ENCODE measurements at places on chromosomes 11 and 22. TPM values are rescaled to one million over a fixed set of nuclear protein-coding genes. Genes with fewer than 3 reads are reported as not detected.

Gene UBASH3B
- polyA plus RNA-seq, result 23.7 TPM

Gene EHF
- polyA plus RNA-seq, result not detected

Gene MYBPC3
- not detected for polyA plus RNA-seq

Gene CD3G
- polyA plus RNA-seq, result not detected

Gene KDM4E
- not detected for polyA plus RNA-seq

Gene LARGE2
- polyA plus RNA-seq, result 0.06 TPM

Gene KRTAP5-10
- polyA plus RNA-seq, result not detected

Gene SAMM50
- polyA plus RNA-seq, result 41.0 TPM

Gene RPS13
- 1,276 TPM for polyA plus RNA-seq

Gene APOL3
- polyA plus RNA-seq, result 17.9 TPM

Gene CCDC73
- not detected for polyA plus RNA-seq

Gene MYO18B
- polyA plus RNA-seq, result 0.02 TPM

Gene FJX1
- polyA plus RNA-seq, result 11.1 TPM

Gene TMEM121B
- polyA plus RNA-seq, result 0.21 TPM

Gene CRYBB3
- polyA plus RNA-seq, result 0.59 TPM

Gene CYTH4
- 0.29 TPM for polyA plus RNA-seq

Gene UBQLN3
- not detected for polyA plus RNA-seq

Gene MPEG1
- polyA plus RNA-seq, result not detected

Gene KDM2A
- 73.3 TPM for polyA plus RNA-seq

Gene DRD4
- polyA plus RNA-seq, result not detected

Gene RAB3IL1
- 2.9 TPM for polyA plus RNA-seq

Gene C22orf23
- polyA plus RNA-seq, result 0.23 TPM

Gene KAT5
- 31.4 TPM for polyA plus RNA-seq

Gene PNPLA5
- not detected for polyA plus RNA-seq

Gene LRRC74B
- polyA plus RNA-seq, result not detected

Gene OR52A1
- polyA plus RNA-seq, result not detected

Gene DAGLA
- 2.9 TPM for polyA plus RNA-seq

Gene DDI1
- not detected for polyA plus RNA-seq

Gene TRPC6
- polyA plus RNA-seq, result not detected

Gene TCP11L1
- 12.1 TPM for polyA plus RNA-seq

Gene THY1
- polyA plus RNA-seq, result 3.1 TPM

Gene A4GALT
- polyA plus RNA-seq, result 8.7 TPM

Gene FGF19
- polyA plus RNA-seq, result not detected

Gene LYVE1
- polyA plus RNA-seq, result 4.6 TPM

Gene LDHAL6A
- not detected for polyA plus RNA-seq

Gene CRYBB2
- polyA plus RNA-seq, result 0.36 TPM

Gene RFPL1
- not detected for polyA plus RNA-seq

Gene PLEKHA7
- polyA plus RNA-seq, result 1.6 TPM

Gene SLC25A18
- not detected for polyA plus RNA-seq

Gene RNF141
- 7.1 TPM for polyA plus RNA-seq

Gene PRDM11
- 6.9 TPM for polyA plus RNA-seq

Gene DGAT2
- polyA plus RNA-seq, result 0.79 TPM

Gene OR8D1
- polyA plus RNA-seq, result not detected

Gene ENDOD1
- polyA plus RNA-seq, result 10.2 TPM

Gene ANGPTL5
- polyA plus RNA-seq, result 0.03 TPM

Gene CARD18
- polyA plus RNA-seq, result not detected

Gene SNAP29
- polyA plus RNA-seq, result 16.2 TPM

Gene KCNK4
- polyA plus RNA-seq, result 0.19 TPM

Gene SLC22A8
- not detected for polyA plus RNA-seq

Gene ELFN2
- 0.33 TPM for polyA plus RNA-seq

Gene SAA1
- not detected for polyA plus RNA-seq

Gene ANO9
- 0.23 TPM for polyA plus RNA-seq

Gene OR51E2
- polyA plus RNA-seq, result not detected

Gene MMP7
- 0.65 TPM for polyA plus RNA-seq

Gene CLDN5
- polyA plus RNA-seq, result 252 TPM

Gene ACTN3
- 0.10 TPM for polyA plus RNA-seq

Gene TUBA8
- 8.9 TPM for polyA plus RNA-seq

Gene MMP3
- polyA plus RNA-seq, result not detected

Measured in endothelial cell of umbilical vein (primary cell).